GF-D8 (cell line): ENCODE measurements at places on chromosomes 4 and X.
A peak's percentile ranks its signal among the peaks of the same experiment; 100 is the strongest.

- DNase-seq: no peak
Measured at GRCh38 chrX:50707405-50707804, 106.6 kb downstream of the SHROOM4 start.

GRCh38 chrX:134026565-134027311 is 41.3 kb upstream of the GPC3 start:
- DNase-seq: no peak

GRCh38 chr4:31290836-31291235 is 570.7 kb downstream of the PCDH7 start:
- no peak for DNase-seq

GRCh38 chrX:36867143-36867542 is 141.0 kb upstream of the FAM47C start:
- DNase-seq: no peak

DNA sequence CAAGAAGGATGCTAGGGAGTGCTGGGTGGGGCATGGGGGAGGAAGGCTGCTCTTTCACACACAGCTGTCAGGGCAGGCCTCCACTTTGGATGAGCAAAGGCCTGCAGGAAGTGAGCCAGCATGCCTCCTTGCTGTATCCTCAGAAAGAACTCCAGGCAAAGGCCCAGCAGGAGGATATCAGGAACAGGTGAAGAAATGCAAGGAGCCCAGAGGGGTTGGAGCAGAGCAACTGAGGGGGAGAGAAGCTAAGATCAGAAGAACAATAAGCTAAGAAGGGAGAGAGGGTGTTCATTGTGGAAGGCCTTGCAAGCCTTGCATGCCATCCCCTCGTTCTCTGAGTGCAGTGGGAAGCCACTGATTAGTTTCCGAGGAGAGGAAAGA is 115.1 kb downstream of the CAMK2D start:
- no peak for DNase-seq

GRCh38 chr4:143282211-143282707 is 54.4 kb upstream of the GAB1 start:
- DNase-seq: no peak

GRCh38 chrX:9880237-9880636 is 86.9 kb upstream of the CLDN34 start:
- DNase-seq: no peak

DNA sequence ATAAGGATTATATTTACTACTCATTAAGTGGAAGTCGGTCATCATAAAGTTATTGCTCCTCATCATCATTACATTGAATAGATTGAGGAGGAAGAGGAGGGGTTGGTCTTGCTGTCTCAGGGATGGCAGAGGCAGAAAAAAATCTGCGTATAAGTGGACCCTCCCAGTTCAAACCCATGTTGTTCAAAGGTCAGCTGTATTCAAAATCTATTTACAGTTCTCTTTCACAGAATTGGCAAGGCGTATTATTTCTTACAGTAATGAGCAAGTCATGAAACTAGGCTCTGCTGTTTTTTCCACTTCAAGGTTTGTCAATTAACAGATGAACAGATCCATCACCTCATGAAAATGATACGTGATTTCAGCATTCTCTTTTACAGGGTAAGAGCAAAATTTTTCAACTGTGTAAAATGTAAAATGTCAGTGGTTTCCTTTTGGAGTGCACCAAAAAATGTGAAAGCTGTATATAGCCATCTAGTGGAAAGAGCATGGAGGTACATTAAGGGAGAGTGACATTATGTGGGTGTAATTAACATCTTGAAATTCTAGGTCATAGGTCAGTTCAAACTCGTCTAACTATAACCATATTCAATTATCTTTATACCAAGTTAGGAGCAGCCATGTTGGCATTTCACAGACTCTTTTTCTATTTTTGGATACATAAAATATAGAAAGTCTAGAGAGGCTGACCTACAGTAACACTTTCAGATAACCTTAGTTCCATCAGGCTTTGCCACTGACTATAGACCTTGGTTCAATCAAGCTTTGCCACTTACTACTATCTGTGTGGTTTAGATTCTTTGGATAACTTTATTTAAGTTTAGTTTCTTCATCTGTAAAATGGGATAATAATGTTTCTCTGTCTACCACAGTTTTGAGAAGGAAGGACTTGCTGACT is 30.1 kb downstream of the NEIL3 start:
- DNase-seq: peak; percentile 30

- no peak for DNase-seq
Measured at GRCh38 chr4:2728221-2728620, 27.9 kb downstream of the TNIP2 start.

GRCh38 chr4:3337811-3338210 is 45.0 kb downstream of the RGS12 start:
- DNase-seq: no peak

DNA sequence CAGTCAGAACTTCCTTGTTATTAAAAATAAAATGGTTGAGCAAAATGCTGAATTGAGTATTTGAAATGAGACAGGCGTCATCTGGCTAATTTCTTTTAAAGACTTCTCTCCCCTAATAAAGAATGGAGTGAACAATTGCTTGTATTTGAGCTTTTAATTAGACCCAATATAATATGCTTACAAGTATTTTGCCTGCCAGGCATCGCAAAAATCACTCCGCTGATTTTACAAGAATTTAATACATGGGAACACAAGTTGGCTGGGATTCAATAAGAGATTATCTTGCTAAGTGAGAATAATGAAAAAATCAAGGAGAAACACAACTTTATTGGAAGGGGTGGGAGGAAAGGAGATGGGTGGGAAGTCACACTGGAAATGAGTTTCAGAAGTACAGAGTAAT is 52.3 kb downstream of the KLF3 start:
- no peak for DNase-seq
